Trophoblast cell (in vitro differentiated cells and primary cell): ENCODE measurements at places on chromosomes 4 and X.
A peak's percentile ranks its signal among the peaks of the same experiment; 100 is the strongest.

GRCh38 chr4:127400731-127401346 lies 231.9 kb upstream of the INTU start:
- no peaks in the 10 kb centered on the region for H3K36me3 ChIP-seq
- no peaks in the 10 kb centered on the region for H3K27me3 ChIP-seq
- H3K4me1 ChIP-seq: no peaks in the 10 kb centered on the region
- peak; percentile 68 for DNase-seq
- H3K4me3 ChIP-seq: no peak overlapping the region

- H3K4me3 ChIP-seq: no peak overlapping the region
- H3K27ac ChIP-seq: no peak overlapping the region
- DNase-seq: no peak
- peaks cover 3% of the 10 kb centered on the region for H3K4me1 ChIP-seq
- H3K36me3 ChIP-seq: no peaks in the 10 kb centered on the region
Observed at GRCh38 chrX:110414679-110415439, 56.2 kb downstream of the RTL9 start.

DNA sequence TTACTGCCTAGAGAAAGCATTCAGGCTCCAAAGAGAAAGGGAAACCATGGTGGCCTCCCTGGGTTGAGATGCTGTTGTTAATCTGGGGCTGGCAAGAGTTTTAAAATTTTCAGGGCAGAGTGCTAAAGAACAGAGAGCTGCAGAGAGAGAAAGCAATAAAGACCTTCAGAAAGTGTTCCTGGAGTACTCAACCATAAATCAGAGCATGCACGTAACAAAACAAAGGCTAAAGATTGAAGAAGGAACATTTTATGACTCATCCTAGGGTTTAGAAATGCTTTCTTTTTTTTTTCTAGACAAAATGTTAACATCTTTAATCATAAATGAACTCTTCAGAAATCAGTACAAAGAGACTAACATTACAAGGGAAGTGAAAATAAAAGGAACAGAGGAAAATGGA lies 562.3 kb upstream of the NDST4 start:
- H3K36me3 ChIP-seq: no peaks in the 10 kb centered on the region
- H3K4me1 ChIP-seq: no peaks in the 10 kb centered on the region
- H3K4me3 ChIP-seq: no peak overlapping the region
- H3K27me3 ChIP-seq: no peaks in the 10 kb centered on the region
- DNase-seq: no peak

- H3K4me3 ChIP-seq: no peak within 1 kb of the TSS
- peak; percentile 88 for DNase-seq
- H3K27ac ChIP-seq: peak within 1 kb of the TSS; percentile 87
- no peaks in the 10 kb centered on the region for H3K36me3 ChIP-seq
- H3K4me1 ChIP-seq: peaks cover 10% of the 10 kb centered on the region
- no peaks in the 10 kb centered on the region for H3K27me3 ChIP-seq
Observed at GRCh38 chr4:75555294-75556164, at the start of gene ODAPH. Gene ODAPH, plus strand, starts transcription at chr4:75556066. Its CDS starts 17 bp downstream, at chr4:75556083.

DNA sequence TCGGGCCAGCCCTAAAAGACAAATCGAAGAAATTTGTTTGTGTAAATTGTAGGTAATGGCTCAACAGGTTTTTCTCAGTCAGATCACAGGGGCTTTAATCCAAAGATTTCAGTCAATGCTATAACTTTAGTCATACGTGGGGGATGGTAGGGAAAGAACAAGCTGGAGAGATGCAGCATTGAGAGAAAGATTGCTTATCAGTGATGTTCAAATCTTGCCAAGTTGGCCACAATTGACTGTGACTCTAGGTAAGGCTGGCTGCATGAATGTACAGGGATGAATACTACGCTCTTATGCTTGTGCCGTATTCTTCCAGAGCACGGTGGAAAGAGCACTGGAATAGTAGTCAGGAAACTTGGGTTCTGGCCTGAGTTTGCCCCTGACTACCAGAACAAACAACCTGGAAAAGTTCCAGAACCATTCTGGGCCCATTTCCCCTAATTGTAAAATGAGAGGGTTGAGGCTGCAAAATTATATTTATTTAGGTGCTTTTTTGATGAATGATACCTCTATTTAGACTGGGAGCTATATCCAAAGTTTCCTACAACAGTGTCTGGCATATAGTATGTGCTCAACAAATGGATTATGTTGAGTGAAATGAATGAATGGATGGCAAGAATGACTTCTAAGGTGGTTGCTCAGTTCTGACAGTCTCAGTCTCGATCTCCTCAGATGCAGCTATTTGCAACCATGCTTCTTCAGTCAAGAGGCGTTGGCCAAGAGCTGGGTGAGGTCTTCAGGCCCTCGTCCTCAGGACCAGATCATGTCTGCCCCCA lies 44.4 kb downstream of the TSC22D3 start:
- H3K27ac ChIP-seq: no peak overlapping the region
- no peak overlapping the region for H3K4me3 ChIP-seq
- H3K27me3 ChIP-seq: no peaks in the 10 kb centered on the region
- peaks cover 5% of the 10 kb centered on the region for H3K4me1 ChIP-seq
- DNase-seq: no peak

DNA sequence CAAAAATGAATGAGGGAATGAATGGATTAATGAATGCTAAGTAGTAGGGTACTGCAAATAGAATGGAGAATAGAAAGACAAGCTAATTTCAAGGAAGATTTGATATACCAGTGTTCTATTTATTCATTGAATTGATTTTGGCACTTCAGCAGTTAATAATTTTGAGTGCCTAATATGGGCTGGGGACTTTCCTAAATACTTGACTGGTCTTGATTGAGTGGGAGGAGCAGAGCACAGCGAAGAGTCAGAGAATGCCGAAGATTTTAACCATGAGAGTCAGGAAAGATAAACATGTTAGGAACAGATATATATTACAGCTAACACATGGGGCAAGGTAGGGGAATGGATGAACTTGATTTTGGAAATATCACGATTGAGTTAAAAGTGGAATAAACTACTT lies 10.6 kb downstream of the IL15 start:
- H3K27me3 ChIP-seq: no peaks in the 10 kb centered on the region
- DNase-seq: no peak
- H3K27ac ChIP-seq: no peak overlapping the region
- H3K36me3 ChIP-seq: no peaks in the 10 kb centered on the region
- H3K4me3 ChIP-seq: no peak overlapping the region

GRCh38 chr4:17094876-17095210 lies 196.4 kb upstream of the LDB2 start:
- DNase-seq: no peak
- H3K27me3 ChIP-seq: no peaks in the 10 kb centered on the region
- no peaks in the 10 kb centered on the region for H3K36me3 ChIP-seq
- H3K27ac ChIP-seq: no peak overlapping the region

GRCh38 chr4:24850674-24851073 lies 55.3 kb downstream of the SOD3 start:
- no peaks in the 10 kb centered on the region for H3K27me3 ChIP-seq
- H3K36me3 ChIP-seq: no peaks in the 10 kb centered on the region
- DNase-seq: no peak
- H3K4me1 ChIP-seq: peaks cover 9% of the 10 kb centered on the region
- H3K27ac ChIP-seq: no peak overlapping the region

DNA sequence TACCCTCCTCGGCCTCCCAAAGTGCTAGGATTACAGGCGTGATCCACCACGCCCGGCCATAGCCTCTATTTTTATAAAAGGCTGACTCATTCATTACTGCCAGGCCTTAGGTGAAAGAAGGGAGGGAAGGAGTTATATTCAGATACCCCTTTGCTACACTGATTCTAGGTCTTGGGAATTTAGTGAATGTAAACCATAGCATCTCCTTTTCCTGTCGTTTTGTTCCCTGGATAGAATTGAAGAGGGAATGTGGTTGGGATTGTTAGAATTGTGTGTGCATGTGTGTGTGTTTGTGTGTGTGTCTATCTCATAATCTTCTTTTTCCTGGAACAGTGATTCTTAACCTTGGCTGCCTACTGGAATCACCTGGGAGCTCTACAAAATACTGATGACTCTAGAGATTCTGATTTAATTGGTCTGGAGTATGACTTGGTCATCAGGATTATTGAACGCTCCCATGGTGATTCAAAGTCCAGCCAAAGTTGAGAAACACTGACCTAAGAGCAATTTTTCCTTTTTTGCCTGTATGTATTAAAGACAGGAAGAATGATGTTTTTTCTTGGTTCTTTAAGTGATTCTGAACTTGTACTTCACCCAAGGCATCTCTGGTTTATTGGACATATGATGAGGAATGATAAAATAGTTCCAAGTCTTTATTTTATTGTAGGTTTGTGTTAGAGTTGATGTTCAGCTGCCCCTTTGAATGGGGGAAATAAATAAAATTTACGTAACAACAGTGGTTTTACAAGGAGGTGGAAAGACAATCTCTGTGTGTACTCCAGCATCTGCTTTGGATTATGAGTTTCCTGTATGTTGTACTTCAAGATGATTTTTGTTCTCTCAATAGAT lies 37.0 kb downstream of the NAP1L5 start:
- H3K4me1 ChIP-seq: peaks cover 3% of the 10 kb centered on the region
- H3K27ac ChIP-seq: no peak overlapping the region
- no peaks in the 10 kb centered on the region for H3K36me3 ChIP-seq

GRCh38 chr4:72107456-72107855 lies 75.7 kb downstream of the NPFFR2 start:
- H3K4me3 ChIP-seq: no peak overlapping the region
- H3K27ac ChIP-seq: no peak overlapping the region

GRCh38 chr4:37452952-37453280 lies 208.4 kb downstream of the NWD2 start:
- H3K4me3 ChIP-seq: no peak overlapping the region
- DNase-seq: peak; percentile 97
- H3K36me3 ChIP-seq: no peaks in the 10 kb centered on the region

DNA sequence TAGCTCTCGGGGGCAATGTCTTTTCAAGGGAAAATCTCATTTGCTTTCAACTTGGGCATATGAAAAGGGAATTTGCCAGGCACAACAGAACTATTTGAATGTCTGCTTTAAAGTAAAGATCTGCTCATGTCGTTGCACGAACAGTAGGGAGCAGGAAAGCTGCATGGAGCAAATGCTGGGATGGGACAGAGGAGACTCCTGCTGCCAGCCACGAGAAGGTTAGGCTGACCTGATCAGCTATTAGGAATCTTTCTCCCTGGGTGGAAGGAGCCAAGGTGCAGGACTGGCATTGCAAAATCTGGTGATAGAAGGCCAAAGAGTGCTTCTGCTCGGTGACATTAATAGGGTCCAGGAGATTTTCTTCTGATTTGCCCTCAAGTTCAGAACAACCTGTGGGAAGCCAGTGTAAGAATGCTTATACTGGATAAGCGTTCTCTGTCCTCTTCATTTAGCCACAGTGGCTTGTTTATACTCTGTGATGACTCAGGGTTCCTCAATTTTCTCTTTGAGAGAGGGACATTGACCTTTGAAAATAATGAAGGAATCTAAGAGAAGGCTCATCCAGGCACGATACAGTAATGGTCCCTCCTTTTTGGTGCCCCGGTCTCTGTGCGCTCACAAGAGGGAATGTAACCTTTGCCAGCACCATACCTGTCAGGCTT lies 22.9 kb downstream of the FHL1 start:
- no peak overlapping the region for H3K4me3 ChIP-seq
- peaks cover 2% of the 10 kb centered on the region for H3K4me1 ChIP-seq
- no peak for DNase-seq
- no peaks in the 10 kb centered on the region for H3K36me3 ChIP-seq
- no peak overlapping the region for H3K27ac ChIP-seq

- no peak overlapping the region for H3K27ac ChIP-seq
- DNase-seq: no peak
- no peaks in the 10 kb centered on the region for H3K36me3 ChIP-seq
- H3K27me3 ChIP-seq: no peaks in the 10 kb centered on the region
- H3K4me1 ChIP-seq: no peaks in the 10 kb centered on the region
Observed at GRCh38 chr4:183863155-183863825, 41.8 kb upstream of the STOX2 start.

DNA sequence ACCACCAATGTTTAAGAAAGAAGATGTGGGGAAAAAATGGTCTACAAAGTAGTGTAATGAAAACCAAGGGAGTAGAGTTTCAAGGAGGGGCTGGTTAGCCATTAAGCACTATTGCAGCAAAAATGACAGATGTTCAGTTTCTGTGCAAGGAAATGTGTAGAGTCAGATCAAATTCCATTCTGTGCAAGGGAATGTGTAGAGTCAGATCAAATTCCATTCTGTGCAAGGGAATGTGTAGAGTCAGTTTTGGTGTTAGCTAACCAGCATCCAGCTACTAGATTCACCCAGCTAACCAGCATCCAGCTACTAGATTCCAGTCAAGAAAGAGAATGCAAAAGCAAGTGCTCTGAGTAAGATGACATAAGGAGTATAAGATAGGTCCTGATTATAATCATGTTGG lies 208.8 kb downstream of the COX18 start:
- H3K4me1 ChIP-seq: no peaks in the 10 kb centered on the region
- H3K4me3 ChIP-seq: no peak overlapping the region
- H3K36me3 ChIP-seq: no peaks in the 10 kb centered on the region
- no peak for DNase-seq

GRCh38 chr4:32909736-32910135 lies 2189.6 kb downstream of the PCDH7 start:
- no peak overlapping the region for H3K4me3 ChIP-seq
- no peaks in the 10 kb centered on the region for H3K36me3 ChIP-seq
- DNase-seq: no peak
- H3K27ac ChIP-seq: no peak overlapping the region

- H3K27me3 ChIP-seq: no peaks in the 10 kb centered on the region
- no peak overlapping the region for H3K27ac ChIP-seq
- H3K4me3 ChIP-seq: no peak overlapping the region
- peaks cover 4% of the 10 kb centered on the region for H3K4me1 ChIP-seq
- peak; percentile 30 for DNase-seq
Observed at GRCh38 chr4:183175631-183176232, 76.7 kb downstream of the WWC2 start.

DNA sequence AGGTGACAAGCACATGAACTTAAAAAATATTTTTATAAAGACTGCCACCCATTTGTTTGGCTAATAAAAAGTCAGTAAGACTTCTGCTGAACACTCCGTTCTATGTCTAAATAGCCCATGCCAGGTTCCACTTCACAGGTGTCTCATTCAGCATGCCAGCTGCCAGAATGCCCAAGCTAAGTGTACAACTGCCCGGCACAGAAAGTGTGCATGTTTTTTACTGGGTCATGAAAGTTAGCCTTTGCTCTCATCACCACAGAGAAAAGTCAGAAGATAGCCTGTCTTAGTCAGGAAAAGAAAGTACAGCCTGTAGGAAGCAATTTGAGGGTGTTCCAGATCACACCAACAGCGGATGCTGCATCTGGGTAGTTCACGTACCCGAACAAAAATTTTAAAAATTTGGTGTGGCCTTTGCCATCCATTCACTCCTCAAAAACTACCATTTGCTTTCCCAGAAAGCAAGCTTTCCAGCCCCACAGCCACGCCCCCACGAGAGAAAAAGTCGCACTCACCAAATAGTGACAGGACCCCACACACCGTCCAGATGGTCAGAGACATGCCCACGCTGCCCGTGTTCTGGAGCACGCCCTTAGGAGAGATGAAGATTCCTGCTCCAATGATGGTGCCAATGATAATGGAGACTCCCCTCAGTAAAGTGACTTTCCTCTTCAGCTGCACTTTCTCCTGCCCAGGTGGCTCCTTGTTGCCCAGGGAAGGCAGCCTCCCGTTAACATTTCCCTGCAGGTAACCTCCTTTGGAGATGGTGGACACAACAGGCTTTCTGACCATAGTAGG lies 671 bp downstream of the SLC7A11 start:
- no peak for DNase-seq
- H3K36me3 ChIP-seq: no peaks in the 10 kb centered on the region
- H3K27ac ChIP-seq: peak overlapping the region; percentile 24
- H3K4me3 ChIP-seq: no peak overlapping the region

GRCh38 chrX:71996826-71997225 lies 86.2 kb downstream of the NHSL2 start:
- no peaks in the 10 kb centered on the region for H3K27me3 ChIP-seq
- H3K27ac ChIP-seq: no peak overlapping the region
- no peak overlapping the region for H3K4me3 ChIP-seq
- peaks cover 9% of the 10 kb centered on the region for H3K4me1 ChIP-seq
- H3K36me3 ChIP-seq: no peaks in the 10 kb centered on the region
- no peak for DNase-seq
